Uterus (tissue), 4 donors: ENCODE measurements at places on chromosomes 11 and 22. TPM values are rescaled to one million over a fixed set of nuclear protein-coding genes. Genes with fewer than 3 reads are reported as not detected.
A peak's percentile ranks its signal among the peaks of the same experiment; 100 is the strongest.

DNA sequence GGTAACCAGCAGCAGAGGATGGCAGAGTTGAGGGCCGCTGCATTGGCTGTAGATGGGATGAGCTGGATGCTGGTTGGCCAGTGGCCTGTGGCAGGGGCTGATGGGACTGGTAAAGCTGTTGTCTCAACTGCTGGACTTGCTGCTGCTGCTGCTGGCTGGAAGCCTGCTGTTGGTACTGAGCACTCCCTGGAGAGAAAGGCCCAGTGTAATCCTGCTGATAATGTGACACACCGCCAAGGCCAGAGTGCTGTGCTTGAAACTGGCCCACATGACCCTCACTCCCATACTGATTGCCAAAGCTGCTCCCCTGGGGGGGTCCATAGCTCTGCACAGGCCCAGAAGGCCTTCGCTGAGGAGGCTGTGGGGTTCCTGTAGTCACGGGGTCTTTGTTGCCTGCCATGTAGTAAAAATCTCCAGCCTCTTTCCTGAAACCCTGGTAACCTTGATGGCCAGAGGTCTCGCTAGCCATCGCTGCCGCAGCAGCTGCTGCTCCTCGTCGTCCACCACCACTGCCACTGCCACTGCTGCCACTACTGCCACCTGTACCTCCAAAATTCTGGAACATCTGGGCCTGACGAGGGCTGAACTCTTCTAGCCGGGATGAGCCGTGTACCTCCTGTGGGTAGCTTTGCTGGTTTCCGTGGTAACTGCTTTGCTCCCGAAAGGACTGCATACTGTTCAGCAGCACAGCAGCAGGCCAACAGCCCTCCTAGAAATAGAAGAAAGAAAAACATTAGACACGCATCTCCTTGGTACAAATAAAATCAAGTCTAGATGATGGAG, 55.6 kb downstream of the TCF20 start:
- no peaks in the 10 kb centered on the region for H3K27me3 ChIP-seq
- no peaks in the 10 kb centered on the region for H3K4me1 ChIP-seq
- no peak for DNase-seq
- no peaks in the 10 kb centered on the region for H3K36me3 ChIP-seq
- no peak overlapping the region for H3K27ac ChIP-seq

TSSK2 gene
- total RNA-seq = not detected

DNA sequence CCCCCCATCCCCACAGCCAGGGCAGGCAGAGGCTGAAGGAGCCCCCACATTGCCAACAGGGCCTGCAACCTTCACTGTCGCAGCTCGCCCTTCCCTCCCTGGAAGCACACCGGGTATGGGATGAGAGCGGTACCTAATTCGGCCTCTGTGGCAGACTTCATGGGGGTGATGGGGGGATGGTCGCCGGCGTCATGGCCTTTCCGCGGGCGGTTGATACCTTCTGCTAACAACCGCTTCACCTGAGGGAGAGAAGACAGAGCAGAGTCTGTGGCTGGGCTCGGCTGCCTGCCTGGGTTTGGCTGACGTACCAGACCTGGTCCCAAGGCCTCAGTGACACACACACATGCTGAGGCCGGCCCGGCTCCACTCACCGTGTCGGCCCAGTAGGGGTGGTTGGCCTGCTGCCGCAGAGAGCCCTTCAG, 11.2 kb upstream of the PPM1F start:
- H3K36me3 ChIP-seq = no peaks in the 10 kb centered on the region
- H3K4me3 ChIP-seq = no peak overlapping the region

- no peaks in the 10 kb centered on the region for H3K36me3 ChIP-seq
- H3K4me1 ChIP-seq = no peaks in the 10 kb centered on the region
- H3K27ac ChIP-seq = peak overlapping the region; percentile 80
- H3K4me3 ChIP-seq = no peak overlapping the region
- DNase-seq = peak; percentile 46
These were observed 277.4 kb upstream of the SESN3 start for GRCh38 chr11:95508219-95508890.

PRR33 gene
- total RNA-seq = not detected

LAMTOR1 gene
- 46.0 TPM for total RNA-seq

DNA sequence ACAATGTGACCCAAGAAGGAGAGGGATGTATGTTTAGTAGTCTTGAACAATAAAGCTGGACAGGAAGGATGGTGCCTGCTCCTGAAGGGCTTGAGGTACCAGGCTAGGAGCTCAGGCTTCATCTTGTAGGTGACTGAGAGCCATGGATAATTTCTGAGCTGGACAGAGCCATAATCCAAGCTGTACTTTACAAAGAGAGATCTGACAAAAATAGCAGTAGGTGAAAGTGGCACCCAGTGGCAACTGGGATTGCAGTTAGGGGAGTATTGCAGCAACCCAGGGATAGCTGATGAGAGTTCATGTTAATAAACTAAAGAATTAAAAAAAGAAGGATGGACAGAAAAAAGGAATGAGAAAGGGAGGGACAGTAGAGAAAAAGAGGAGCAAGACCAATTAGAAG, 7.4 kb downstream of the XRRA1 start:
- H3K4me1 ChIP-seq = no peaks in the 10 kb centered on the region
- H3K27ac ChIP-seq = no peak overlapping the region
- no peaks in the 10 kb centered on the region for H3K27me3 ChIP-seq
- DNase-seq = no peak

TMEM121B gene
- not detected for total RNA-seq

- no peaks in the 10 kb centered on the region for H3K36me3 ChIP-seq
- no peaks in the 10 kb centered on the region for H3K4me1 ChIP-seq
- no peak overlapping the region for H3K27ac ChIP-seq
- peak; percentile 54 for DNase-seq
- H3K4me3 ChIP-seq = no peak overlapping the region
- no peaks in the 10 kb centered on the region for H3K27me3 ChIP-seq
These were observed 46.2 kb downstream of the BLID start for GRCh38 chr11:122069707-122070360.

DNA sequence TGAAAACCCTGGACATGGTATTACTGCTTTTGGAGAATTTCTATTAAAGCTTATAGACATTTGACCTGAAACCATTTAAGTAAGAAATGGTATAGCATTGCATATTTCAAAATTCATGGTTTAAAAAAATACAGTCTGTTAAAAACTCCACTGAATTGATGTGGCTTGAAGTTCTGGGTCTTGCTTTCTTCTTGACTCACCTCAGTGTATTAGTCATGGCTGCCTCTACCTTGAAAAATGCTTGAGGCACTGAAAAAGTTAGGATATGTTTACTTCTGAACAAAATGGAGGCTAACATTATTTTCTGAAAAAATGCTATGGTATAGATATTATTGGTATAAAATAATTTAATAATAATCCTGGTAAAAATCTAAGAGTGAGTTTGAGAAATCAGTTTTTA, 349.2 kb downstream of the AASDHPPT start:
- no peaks in the 10 kb centered on the region for H3K4me1 ChIP-seq
- DNase-seq = no peak
- H3K27me3 ChIP-seq = no peaks in the 10 kb centered on the region
- H3K36me3 ChIP-seq = no peaks in the 10 kb centered on the region
- H3K4me3 ChIP-seq = no peak overlapping the region
- no peak overlapping the region for H3K27ac ChIP-seq

- peak; percentile 52 for DNase-seq
- no peaks in the 10 kb centered on the region for H3K4me1 ChIP-seq
- no peaks in the 10 kb centered on the region for H3K27me3 ChIP-seq
- H3K36me3 ChIP-seq = no peaks in the 10 kb centered on the region
- H3K27ac ChIP-seq = no peak overlapping the region
These were observed 45.5 kb downstream of the PIWIL3 start for GRCh38 chr22:24728790-24729637.

DNA sequence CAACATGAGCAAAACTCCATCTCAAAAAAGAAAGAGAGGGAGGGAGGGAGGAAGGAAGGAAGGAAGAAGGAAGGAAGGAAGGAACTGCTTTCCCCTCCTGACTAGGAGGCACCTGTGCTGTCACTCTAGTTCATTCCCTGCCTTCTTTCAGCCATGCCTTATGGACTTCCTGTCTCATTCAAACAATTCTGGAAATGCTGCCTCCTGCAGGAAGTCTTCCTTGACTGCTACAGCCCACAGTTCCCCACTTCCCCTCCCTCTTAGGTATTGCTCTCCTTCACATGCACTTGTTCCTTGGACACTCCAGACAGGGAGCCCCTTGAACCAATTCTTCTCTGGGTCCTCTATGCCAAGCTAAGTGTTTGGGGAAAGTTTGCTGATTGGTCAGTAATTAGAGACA, 31.6 kb upstream of the WNT11 start:
- no peaks in the 10 kb centered on the region for H3K4me1 ChIP-seq
- no peak overlapping the region for H3K4me3 ChIP-seq
- H3K27me3 ChIP-seq = no peaks in the 10 kb centered on the region
- no peak for DNase-seq
- no peak overlapping the region for H3K27ac ChIP-seq

- no peak overlapping the region for H3K27ac ChIP-seq
- no peaks in the 10 kb centered on the region for H3K36me3 ChIP-seq
- H3K4me3 ChIP-seq = no peak overlapping the region
- DNase-seq = no peak
These were observed 66.6 kb downstream of the CACNG2 start for GRCh38 chr22:36636916-36637315.

POU2AF1 gene
- total RNA-seq = 2.6 TPM

DNA sequence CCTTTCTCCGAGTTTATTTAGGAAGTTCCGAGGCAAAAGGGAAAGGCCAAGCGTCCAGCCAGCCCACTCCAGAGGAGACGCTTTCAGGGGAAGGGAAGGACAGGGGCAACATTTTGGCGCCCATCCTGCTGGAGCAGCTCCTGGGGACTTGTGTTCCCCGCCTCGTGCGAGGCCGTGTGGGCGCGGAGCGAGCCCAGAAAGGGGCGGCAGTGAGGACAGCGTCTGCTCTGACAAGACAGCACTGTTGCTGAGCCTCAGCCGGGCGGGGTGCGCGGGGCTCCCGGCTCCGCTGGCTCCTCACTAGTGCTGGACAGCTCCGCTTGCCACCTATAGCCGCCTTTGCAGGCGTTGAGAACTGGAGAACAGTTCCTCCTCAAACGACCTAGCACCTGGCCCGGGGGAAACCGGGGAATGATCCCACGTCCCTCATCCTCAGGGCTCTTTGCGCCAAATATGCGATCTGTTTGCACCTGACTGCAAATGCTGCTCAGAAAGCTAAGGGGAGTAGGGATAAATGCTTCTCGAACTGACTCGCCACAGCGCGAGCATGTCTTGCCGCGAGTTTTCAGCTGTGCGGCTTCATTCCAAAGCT, 722 bp upstream of the GUCY1A2 start:
- H3K27me3 ChIP-seq = no peaks in the 10 kb centered on the region
- H3K4me3 ChIP-seq = peak overlapping the region; percentile 40
- peak overlapping the region; percentile 91 for H3K27ac ChIP-seq
- H3K4me1 ChIP-seq = no peaks in the 10 kb centered on the region

DNA sequence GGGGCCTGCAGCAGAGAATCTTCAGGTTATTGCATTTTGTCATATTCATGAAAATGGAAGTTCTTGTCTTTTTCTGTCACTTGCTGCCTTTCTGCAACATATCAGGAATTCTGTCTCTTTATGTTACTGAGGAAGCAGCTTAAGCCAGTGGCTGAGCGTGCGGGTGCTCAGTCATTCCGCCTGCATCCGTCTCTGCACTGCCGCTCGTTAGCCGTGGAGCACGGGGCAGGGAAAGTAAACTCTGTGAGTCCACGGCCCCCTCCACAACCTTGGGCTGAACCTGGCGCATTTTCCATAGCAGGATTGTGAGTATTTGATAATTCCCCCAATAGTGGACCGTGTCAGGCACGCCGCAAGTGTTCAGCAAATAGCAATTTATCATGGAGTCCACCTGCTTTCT, 1007.7 kb downstream of the BRD1 start:
- H3K4me3 ChIP-seq = no peak overlapping the region
- no peaks in the 10 kb centered on the region for H3K4me1 ChIP-seq
- DNase-seq = no peak
- H3K27me3 ChIP-seq = no peaks in the 10 kb centered on the region

DNA sequence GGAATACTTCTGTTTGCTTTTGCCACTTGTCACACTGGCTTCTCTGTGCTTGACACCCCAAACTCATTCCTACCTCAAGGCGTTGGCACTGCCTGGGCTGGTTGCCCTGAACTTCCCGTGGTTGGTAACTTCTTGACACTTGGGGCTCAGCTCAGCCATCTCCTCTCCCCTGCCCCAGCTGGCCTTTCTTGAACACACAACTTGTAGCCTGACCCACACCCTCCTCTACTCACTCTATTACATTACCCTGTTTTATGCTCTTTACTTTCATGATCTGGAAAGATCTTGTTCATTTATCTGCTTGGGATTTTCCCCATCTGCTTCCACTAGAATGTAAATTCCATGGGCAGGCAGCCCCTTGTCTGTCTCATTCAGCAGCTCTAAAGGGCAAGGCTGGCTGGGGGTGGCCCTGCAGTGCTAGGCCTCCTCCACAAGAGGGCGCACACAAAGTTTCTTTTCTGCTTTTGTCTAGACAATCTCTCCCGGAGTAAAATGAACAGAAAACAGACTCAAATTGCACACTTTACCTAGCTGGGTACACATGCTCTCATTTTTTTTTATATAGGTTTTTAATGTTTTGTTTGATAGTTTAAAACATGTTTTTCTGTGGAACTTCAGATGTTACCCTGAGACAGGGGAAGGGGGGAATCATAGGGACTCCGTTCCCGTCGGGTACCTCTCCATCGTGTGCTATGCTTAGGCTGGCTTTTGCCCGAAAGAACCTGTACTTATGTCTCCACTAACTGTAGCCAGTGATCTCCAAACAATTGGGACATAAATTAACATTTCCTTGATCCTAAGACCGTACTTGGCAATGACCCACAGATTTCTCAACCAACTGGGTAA, 16.4 kb upstream of the MRGPRX2 start:
- H3K36me3 ChIP-seq = no peaks in the 10 kb centered on the region
- no peaks in the 10 kb centered on the region for H3K4me1 ChIP-seq
- no peak overlapping the region for H3K27ac ChIP-seq
- H3K4me3 ChIP-seq = no peak overlapping the region
- DNase-seq = peak; percentile 35
- no peaks in the 10 kb centered on the region for H3K27me3 ChIP-seq

GRCh38 chr11:47924184-47924691, 56.1 kb upstream of the PTPRJ start:
- no peak overlapping the region for H3K27ac ChIP-seq
- no peaks in the 10 kb centered on the region for H3K36me3 ChIP-seq
- H3K4me3 ChIP-seq = no peak overlapping the region
- no peaks in the 10 kb centered on the region for H3K27me3 ChIP-seq
- no peak for DNase-seq
- H3K4me1 ChIP-seq = no peaks in the 10 kb centered on the region

GRM5 gene
- not detected for total RNA-seq

DNA sequence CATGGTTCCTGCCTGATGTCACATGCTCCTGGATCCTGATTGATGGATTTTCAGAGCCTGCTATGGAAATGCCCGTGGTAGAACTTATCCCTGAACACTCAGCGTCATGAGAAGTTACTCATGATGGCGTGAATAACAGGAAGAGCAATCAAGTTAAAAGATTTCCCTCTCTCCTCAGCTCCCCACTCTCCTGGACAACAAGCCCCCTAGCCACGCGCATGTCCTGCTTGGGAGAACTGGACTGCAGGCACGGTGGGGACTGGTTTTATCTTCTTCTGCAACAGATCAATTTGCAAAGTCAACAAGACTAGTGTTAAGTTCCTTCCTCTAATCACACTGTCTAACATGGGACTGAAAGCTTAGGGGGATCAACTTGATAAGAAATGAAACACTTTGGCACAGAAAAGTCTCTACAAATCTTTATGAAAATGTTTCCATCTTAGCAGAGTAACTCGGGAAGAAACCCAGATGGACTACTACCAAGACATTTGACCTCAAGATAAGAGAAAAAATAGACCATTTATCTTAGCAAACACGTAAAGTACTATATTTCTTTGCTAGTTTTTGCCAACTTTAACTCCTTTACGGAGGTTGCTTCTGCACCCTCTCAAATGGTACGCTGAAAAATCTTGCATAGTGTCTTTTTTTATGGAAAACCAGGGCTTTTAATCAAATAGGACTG, 27.6 kb downstream of the POU2AF1 start:
- H3K4me3 ChIP-seq = no peak overlapping the region
- peak overlapping the region; percentile 67 for H3K27ac ChIP-seq
- no peak for DNase-seq
- no peaks in the 10 kb centered on the region for H3K36me3 ChIP-seq
- H3K4me1 ChIP-seq = peaks cover 12% of the 10 kb centered on the region
- H3K27me3 ChIP-seq = no peaks in the 10 kb centered on the region
